Naive thymus-derived CD4-positive, alpha-beta T cell (primary cell): ENCODE measurements at places on chromosomes 2 and 18. TPM values are rescaled to one million over a fixed set of nuclear protein-coding genes. Genes with fewer than 3 reads are reported as not detected.

DNA sequence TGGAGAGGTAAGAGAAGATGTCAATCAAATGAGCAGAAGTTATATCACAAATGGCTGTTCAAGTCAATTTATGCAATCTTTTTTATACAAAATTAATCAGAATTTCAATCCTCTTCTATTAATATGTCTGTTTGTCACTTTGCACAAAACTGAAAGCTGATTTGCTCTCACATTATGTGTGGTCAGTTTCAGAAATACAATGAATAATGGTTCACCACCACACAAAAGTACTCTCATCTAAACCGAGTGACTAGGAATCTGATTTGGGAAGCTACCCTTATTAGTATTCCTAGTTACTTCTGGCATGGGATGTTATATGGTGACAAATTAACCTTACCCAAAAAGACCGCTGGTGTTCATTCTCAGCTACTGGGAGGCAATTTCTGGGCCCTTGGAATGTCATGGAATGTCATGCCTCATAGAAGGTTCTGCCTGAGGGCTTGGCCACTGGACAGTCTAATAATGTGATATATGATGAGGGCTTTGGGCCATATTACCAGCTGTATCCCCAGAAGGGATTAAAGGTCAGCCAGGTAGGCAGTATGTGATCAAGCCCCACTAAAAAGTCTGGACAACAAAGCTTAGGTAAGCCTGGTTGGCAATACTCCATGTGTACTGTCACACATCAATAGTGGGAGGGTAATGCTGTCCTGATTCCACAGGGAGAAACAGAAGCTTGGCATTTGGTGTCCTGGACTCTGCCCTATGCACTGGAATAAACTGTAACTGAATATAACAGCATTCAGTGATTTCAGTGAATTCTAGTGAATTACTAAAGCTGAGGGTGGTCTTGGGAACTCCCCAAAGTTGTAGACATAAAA is 113.2 kb downstream of the PIGN start:
- no peaks in the 10 kb centered on the region for H3K36me3 ChIP-seq
- H3K4me1 ChIP-seq, result no peaks in the 10 kb centered on the region
- DNase-seq, result no peak
- no peak overlapping the region for H3K27ac ChIP-seq

DNA sequence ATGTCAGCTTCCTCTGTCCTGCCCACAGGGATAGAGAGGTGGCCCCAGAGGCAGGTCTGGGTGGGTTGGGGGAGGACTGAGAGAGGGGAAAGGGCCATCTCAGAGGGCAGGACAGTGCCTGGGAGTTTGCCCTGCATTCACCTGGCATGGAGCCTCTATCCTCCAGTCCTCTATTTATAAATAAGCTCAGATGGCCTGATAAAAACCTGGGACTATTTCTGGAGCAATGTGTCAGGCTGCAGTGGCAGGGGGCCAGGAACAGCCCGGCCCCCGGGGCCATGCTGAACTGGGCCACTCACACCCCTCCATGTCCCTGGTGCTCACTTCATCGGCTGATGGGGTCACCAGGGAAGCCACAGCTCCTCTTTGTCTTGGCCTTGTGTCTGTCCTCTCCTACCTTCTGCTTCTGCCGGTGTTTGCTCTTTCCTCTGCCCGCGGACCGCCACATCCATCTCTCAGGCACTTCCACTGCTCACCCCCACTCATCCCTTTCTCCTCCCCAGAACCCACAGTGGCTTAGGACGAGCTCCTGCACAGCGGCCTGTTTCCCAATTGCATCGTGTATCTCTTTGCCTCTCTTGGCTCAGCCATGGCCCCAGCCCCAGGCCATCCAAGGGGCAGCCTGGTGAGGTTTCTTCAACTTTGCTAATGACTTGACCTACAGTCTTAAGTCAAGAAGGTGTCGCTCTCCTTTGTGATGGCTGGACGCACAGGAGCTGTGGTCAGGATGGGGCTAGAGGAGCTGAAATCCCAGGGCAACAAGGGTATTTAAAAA is 38.8 kb downstream of the SCTR start:
- DNase-seq, result no peak
- H3K4me1 ChIP-seq, result no peaks in the 10 kb centered on the region
- no peak overlapping the region for H3K4me3 ChIP-seq
- H3K36me3 ChIP-seq, result no peaks in the 10 kb centered on the region
- H3K27me3 ChIP-seq, result no peaks in the 10 kb centered on the region
- no peak overlapping the region for H3K27ac ChIP-seq

DNA sequence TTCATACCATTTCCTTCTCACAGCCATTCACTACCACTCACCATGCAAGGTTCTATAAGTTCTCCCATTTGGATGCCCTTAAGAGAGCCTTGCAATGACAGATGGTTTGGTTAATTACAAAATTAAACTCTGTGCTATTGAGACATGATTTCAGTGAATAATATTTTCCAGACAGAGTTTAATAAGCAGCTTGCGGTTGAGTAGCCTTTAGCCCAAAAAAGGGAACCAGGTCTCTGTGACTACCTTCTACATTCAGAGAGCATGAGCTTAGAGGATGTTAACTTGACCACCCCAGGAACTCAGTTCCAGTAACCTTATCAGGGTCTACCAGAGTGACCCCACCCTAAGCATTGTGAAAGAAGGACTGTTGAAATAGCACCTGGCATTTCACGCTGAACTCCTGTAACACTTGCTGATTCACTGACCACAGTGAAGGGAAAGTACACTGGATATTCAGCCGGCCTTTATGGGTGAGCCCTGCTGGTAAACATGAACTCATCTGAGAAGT is 1173.1 kb upstream of the ZEB2 start:
- no peaks in the 10 kb centered on the region for H3K36me3 ChIP-seq
- no peak overlapping the region for H3K4me3 ChIP-seq
- H3K27me3 ChIP-seq, result no peaks in the 10 kb centered on the region
- H3K4me1 ChIP-seq, result no peaks in the 10 kb centered on the region
- no peak for DNase-seq
- no peak overlapping the region for H3K27ac ChIP-seq

GRCh38 chr2:65325066-65325465 is 97.4 kb downstream of the ACTR2 start:
- no peaks in the 10 kb centered on the region for H3K36me3 ChIP-seq
- no peaks in the 10 kb centered on the region for H3K4me1 ChIP-seq
- no peak overlapping the region for H3K27ac ChIP-seq
- no peaks in the 10 kb centered on the region for H3K27me3 ChIP-seq

DNA sequence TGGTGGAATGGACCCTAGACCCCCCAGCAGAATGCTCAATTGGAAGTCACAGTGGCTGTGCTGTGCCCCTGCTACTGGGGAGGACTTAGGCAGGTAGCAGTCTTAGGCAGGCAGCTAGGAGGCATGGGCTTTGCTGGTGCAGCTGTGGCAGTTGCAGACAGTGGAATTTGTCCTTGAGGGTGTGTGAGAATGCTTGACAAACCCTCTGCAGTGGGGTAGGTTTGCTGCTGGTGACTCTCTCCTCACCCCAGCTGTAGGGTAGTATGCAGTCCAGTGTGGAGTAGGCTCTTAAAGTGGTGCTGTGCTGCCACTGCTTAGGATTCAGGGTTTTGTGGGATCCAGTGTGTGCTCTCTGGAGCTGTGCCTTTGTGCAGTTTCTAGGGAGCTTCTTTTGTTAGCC is 61.3 kb downstream of the NUP35 start:
- H3K4me3 ChIP-seq, result no peak overlapping the region
- no peaks in the 10 kb centered on the region for H3K4me1 ChIP-seq
- H3K36me3 ChIP-seq, result no peaks in the 10 kb centered on the region

DNA sequence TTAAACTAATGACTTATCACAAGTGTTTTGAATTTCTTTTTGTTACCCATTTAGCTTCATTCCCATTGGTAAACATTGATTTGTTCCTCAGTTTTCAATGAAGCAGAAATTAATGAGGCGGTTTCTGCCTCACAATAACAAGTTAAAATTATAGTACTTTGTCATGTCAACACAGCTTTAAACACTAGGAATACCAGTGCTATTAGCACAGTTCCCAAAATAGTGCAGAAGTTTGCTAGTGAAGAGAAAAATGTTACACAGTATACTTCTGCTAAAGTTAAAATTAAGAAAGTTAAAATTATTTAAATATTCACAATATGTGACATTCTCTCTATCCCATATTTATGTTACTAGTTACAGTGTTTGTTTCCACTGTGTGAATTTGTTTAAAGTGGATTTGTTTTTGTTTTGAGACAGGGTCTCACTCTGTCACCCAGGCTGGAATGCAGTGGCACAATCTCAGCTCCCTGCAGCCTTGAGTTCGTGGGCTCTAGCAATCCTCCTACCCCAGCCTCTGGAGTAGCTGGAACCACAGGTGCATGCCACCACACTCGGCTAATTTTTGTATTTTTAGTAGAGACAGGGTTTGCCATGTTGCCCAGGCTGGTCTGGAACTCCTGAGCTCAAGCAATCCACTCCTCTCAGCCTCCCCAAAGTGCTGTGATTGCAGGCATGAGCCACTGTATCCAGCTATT is 3.8 kb upstream of the CHN1 start:
- H3K27me3 ChIP-seq, result peaks cover 5% of the 10 kb centered on the region
- H3K27ac ChIP-seq, result no peak overlapping the region
- H3K4me1 ChIP-seq, result no peaks in the 10 kb centered on the region
- no peaks in the 10 kb centered on the region for H3K36me3 ChIP-seq
- no peak for DNase-seq

Gene CREG2
- total RNA-seq, result not detected

Gene RETSAT
- 20.2 TPM for total RNA-seq

Gene FOXD4L1
- not detected for total RNA-seq
